ENCODE measurements at places on chromosomes 12 and 14.

GRCh38 chr12:68317047-68317667 is 15.0 kb downstream of the MDM1 start:
- peak; percentile 19 for DNase-seq

GRCh38 chr14:24576182-24576581 is at the start of gene CTSG:
Gene CTSG (minus strand): TSS chr14:24576250. CDS start chr14:24576223, 27 bp downstream.
- DNase-seq: no peak

DNA sequence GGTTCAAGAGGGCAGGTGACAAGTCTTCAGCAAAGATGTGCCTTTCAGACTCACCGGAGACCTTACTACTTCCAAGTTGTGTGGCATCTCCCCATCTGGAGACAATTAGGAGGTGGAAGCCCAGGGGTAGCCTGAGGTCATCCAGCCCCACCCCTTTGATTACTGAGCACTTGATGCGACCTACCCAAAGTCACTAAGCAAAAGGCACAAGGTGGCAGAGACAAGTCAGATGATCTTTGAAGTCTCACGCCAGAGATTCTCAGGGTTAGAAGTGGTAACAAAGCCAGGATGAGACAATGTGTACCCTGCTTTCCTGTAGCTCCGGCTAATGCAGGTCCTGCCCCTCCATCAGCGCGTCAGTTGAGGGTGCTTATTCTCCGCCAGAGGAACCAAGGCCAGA is 1.4 kb upstream of the FOXN3 start:
- no peak for DNase-seq

- no peak for DNase-seq
These were observed 1.8 kb upstream of the BTG1 start for GRCh38 chr12:92147491-92147890.

DNA sequence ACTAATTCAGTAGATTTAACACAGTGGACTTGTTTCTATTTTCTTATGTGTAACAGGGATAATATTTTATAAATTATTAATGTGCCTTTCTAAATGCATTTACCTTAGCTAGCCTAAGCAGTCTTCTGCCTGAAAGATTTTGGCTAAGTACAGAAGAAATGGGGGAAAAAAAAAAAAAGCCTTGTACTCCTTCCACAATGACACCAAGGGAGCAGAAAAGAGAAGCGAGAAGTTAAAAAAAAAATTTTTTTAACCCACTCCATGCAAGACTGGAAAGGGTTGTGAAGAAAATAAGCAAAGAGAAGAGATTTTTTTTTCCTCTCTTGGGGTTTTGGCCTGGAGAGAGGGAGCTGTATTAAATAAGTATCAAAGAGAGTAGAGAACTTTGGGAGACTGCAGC is 28.7 kb downstream of the NELL2 start:
- DNase-seq: no peak

- DNase-seq: no peak
These were observed 157.4 kb downstream of the LRRK2 start for GRCh38 chr12:40382217-40382616.

GRCh38 chr12:12812174-12812573 is 972 bp upstream of the DDX47 start:
- no peak for DNase-seq

- DNase-seq: no peak
These were observed 429 bp upstream of the PLEKHA5 start for GRCh38 chr12:19129122-19129485.

DNA sequence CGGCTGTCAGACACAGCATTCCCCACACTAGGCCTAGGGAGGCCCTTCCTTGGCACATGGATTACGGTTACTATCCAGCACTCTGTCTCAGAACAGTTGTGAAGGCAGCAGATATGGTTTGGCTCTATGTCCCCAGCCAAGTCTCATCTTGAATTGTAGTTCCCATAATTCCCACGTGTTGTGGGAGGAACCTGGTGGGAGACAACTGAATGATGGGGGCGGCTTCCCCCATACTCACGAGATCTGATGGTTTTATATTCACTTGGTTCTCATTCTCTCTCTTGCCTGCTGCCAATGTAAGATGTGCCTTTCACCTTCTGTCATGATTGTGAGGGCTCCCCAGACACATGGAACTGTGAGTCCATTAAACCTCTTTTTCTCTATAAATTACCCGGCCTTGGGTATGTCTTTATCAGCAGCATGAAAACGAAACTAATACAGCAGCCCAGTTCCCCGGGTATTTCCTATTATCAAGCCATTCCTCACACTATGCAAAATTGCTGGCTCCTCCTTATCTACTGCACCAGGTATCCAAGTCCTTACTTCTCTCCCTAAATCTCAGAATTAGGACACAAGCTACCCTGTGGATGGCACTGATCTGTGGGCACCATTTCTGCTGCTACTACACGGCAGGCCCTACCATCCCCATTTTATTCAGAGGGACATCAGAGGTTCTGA is 33.3 kb downstream of the NT5DC3 start:
- DNase-seq: no peak

- no peak for DNase-seq
These were observed 107.3 kb upstream of the RTL1 start for GRCh38 chr14:101010835-101011234.

- DNase-seq: no peak
These were observed at the start of gene RHOF for GRCh38 chr12:121793440-121793837. Gene RHOF (minus strand): TSS chr12:121793688. CDS start chr12:121793633, 55 bp downstream.

DNA sequence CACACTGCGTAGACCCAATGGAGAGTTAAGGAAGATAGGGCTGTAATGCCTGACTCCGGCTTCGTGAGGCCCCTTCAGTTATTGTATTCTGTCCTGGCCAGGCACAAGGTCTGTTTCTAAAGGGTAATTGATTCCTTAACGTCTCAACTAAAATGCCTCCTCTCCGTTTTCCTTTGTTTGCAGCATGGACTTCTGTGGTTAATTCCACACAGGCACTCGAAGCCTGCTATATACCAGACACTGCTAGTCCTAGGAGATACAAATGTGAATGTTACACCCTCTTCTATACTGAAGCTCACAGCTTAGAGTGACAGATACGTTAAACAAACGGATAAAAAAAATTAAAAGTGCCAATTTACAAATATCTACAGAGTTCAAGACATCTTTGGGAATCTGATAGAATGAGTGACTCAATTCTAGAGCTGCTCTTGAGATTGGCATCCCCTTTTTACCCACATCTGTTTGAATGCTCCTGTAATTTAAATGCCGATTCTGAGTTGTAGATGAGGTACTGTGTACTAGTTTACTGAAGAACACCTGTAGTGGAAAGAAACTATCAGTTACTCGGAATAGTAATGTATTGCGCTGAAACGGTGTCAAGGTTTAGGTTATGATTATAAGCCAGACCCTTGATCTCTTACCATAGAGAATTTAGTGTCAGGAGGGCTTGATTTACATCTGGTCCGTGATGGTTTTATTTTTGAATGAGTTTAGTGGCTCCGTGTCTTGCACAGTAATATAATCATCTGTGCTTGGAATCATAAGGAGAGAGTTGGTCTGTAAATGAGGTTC is 784 bp downstream of the PSMA6 start:
- no peak for DNase-seq

DNA sequence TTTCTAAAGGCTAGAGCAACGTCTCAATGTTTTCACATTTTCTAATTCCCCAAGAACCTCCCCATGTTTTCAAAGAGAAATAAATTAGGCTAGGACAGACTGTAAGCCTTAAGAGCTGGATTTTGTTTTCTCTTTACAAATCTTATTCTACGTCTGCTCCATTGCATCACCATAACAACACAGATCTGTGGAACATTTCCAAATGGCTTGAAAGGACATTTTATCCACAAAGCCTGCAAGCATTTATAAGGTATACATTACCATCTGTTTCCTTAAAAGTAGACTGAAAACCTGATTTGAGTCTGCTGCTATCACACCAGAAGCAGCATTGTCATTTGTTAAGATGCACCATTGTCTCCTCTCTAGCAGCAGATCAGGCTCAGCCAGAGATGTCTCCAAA is 115.3 kb upstream of the PLEKHA5 start:
- DNase-seq: no peak

DNA sequence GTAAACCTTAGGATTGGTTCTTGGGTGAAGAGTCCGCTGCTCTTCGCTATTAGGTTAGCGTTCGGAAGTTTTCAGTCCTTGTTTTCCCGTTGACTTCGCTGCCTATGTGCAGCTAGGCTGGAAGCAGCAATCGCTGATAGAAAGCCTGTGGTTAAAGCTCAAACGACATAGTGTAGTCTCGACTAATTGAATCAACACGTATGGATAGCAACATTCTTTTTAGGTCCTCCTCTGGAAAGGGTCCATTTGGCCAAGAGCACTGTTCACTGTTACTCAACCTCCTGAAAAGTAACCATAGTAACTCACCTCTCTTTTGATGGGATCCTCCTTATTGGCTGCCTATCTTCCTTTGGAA is 355.5 kb downstream of the SNAPC1 start:
- DNase-seq: no peak

- no peak for DNase-seq
These were observed 129.1 kb downstream of the NTF3 start for GRCh38 chr12:5561057-5561456.

GRCh38 chr12:42360747-42361403 is 34.9 kb downstream of the PPHLN1 start:
- DNase-seq: no peak

- no peak for DNase-seq
These were observed 77.1 kb downstream of the PRKAB1 start for GRCh38 chr12:119744900-119745606.

DNA sequence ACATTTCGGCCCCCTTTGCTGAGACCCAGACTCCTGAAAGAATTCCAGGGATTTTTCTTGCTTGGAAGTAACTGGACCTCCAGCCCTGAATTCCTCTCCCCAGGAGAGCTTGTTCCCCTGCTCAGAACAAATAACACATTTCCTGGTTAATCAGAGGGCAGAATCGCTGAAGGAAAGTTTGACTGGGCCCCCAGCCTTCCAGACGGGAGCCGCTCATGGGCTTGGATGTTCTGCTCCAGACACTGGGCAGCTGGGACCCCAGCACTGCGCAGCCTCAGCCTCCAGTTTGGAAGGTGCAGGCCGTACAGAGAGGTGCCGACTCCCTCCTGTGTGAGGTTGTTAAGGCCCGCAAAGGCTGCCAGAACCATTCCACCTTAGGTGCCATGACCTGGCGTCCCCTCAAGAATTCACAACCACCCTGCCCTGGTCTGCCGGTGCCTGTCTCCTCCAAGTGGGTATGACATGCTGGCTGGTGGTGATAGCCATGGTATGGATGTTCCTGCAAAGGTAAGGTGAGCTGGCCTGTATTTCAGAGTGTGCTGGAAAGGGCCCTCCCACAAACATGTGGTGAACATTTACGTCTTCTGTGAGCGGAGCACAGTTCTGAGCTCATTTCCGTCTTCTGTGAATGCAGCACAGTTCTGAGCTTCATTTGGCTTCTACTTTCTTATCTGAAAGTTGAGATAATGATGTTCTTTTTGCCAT is 5.1 kb upstream of the LTBP2 start:
- no peak for DNase-seq

DNA sequence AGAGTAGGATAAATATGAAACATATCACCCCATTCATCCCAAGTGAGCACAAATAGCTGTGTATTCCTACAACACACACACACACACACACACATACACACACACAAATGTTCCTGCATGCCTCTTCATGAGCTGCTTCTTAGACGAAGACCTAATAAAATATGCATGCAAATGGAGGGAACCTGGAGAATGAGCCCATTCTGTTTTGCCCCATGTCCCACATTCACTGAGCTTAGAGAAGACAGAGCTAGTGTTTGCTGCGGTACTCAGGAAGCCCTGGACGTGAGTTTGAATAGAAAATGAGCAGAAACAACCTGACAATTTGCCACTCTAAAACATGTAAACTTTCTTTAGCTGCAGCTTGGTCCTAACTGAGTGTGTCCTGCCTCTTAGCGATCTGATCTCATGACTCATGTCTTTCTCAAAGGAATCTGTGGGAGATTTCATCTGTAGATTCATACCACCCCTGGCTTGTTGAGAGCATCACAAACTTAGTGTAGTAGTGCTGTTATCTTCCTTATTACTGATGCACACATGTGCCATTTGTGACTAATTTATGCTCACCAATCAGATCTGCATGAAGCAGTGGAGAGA is 86.8 kb downstream of the ITPR2 start:
- DNase-seq: no peak

- DNase-seq: no peak
These were observed 529 bp downstream of the PHLDA1 start for GRCh38 chr12:76031081-76031413.

GRCh38 chr14:69439521-69440270 is 41.2 kb downstream of the SLC39A9 start:
- no peak for DNase-seq

DNA sequence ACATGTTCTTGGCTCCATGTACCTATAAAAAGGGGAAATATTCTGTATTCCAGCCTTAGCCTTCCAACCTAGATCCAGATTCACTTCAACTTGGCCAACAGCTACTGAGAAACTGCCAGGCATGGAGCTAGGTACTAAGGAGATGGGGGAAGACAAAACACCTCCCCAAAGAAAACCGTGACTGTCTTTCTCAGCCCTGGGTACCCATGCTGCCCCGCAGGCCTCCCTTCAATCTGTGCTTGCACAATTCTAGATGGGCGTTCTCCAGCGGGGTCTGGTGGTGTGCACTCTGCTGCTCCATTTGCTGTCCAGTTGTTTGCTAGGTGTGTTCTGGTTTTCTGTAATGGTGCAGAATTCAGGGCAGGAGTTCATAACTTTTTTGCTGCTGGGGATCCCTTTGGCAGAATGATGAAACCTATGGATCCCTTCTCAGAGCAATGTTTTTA is 817 bp upstream of the KRT4 start:
- no peak for DNase-seq

GRCh38 chr12:43914923-43915468 is 79.1 kb downstream of the TMEM117 start:
- no peak for DNase-seq

- DNase-seq: no peak
These were observed 1.4 kb downstream of the BCL11B start for GRCh38 chr14:99270458-99271220.

DNA sequence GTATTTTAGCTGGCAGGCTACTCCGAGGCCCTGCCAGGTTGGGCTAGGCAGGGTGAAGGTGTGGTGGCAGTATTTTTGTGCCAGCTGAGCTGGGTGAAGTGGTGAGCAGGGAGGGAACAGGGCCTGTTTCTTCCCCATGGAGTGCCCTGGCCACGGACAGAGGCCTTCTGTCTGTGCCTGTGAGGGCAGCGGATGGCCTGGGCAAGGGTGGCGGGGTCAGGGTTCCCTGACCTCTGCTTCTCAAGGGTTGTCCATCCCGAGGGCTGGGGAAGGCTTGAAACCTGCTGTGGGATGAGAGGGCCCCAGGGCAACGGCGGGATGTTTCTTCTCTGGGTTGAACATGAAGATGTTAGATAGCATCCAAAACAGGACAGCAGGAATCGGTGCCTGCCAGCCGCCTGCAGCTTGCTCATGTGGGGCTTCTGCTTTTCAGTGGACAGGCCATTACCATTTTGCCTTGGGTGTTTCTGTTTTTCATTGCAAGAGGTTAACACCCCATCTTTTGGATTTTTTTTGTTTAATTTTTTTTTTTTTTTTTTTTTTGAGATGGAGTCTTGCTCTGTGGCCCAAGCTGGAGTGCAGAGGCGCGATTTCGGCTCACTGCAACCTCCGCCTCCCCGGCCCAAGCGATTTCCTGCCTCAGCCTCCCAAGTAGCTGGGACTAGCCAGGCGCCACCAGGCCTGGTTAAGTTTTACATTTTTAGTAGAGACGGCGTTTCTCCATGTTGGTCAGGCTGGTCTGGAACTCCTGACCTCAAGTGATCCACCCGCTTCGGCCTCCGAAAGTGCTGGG is 3.3 kb downstream of the MTA1 start:
- no peak for DNase-seq

- no peak for DNase-seq
These were observed 15.3 kb downstream of the KRT2 start for GRCh38 chr12:52636592-52637258.
